Lung microvascular endothelial cell (primary cell): ENCODE measurements at places on chromosomes 16 and 17. TPM values are rescaled to one million over a fixed set of nuclear protein-coding genes. Genes with fewer than 3 reads are reported as not detected.

DNA sequence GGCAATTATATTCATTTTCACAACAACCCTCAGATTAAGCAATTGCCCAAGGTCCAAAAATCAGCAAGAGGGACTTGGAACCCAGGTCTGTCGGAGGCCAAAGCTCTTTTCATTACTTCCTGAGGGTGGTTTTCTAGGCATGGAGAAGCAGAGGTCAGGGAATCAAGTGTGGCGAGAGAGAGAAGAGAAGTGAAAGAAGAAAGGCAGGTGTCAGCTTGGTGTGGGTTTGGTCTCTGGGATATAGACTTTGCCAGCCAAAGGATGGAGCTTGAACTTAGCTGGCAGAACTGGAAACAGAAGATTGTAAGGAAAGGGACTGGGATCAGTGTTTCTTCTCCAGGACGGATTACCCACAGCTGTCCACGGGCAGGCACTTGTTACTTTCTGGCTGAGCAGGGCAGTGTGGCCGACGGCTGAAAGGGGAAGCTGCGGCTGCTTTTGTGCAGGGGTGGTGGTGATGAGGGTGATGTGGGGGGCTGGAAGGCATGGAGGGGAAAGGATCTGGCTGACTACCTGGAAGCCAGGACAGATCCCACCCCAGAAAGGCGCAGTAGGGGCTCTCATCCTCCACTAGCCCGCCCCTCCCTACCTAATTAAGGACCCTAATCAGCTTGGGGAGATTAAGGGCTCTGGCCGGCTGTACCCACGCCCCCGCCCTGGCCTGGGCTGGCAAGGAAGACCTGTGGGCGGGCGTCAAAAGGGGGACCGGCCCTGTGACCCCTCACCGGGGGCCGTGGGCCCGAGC lies at the start of gene GUCY2D:
Gene GUCY2D, plus strand, starts transcription at position 640 of the 745 bp plus-strand sequence. CDS start 433 bp downstream, outside the sequence.
- no peak for DNase-seq

CTRB1 gene
- not detected in 2 replicates for total RNA-seq

DNA sequence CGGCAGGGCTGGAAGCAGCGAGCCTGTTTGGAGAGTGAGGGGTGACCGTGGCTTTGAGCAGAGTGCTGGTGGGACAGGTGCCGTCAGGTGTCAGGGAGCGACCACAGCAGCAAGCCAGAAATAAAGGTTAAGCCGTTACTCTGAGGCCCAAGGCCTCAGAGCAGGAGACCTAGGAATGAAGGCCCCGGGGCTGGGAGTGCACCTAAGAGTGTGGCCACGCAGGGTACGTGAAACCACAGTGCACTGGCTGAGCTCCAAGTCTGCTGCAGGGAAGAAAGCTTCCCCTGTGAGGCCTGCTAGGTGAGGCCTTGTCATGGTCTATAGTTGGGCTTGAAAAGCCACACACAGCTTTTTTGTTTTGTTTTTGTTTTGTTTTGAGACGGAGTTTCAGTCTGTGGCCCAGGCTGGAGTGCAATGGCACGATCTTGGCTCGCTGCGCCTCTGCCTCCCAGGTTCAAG lies 8.7 kb downstream of the CLUAP1 start:
- no peak for DNase-seq

DNA sequence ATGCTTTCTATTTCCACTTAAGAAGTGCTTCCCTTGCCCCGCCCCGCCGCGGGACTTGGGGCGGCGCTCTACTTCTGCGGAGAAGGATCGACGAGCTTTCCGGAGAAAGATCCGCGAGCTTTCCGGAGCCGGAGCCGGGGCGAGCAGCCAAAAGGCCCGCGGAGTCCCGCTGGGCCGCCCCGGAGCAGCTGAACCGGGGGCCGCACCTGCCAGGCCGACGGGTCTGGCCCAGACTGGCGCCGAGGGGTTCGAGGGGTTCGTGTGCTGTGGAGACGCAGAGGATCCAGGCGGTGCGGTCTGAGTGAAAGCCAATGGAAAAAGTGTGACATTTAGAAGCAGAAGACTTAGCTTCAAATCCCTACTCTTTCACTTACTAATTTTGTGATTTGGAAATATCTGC lies 50.8 kb downstream of the TBC1D26 start:
- DNase-seq = no peak

DNA sequence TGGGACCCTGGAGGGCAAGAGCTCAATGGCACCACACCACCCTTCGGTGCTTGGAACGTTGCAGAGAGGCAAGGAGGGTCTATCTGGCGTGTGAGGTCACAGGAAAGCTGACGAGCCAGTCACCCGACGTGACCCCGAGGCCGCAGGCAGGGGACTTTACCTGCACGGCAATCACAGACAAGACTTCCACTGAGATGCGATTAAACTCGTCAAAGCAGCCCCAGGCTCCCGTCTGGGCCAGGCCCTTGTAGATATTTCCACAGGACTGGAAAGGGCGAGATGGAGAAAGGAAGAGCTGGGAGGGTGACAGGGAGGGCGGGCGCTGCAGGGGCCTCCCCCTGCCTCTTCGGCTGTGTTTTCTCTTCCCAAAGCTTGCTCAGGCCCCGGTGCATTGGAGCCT lies 78.3 kb downstream of the DNAH17 start:
- no peak for DNase-seq

GRCh38 chr16:85113913-85114312 lies 1.6 kb upstream of the CIBAR2 start:
- no peak for DNase-seq

DNA sequence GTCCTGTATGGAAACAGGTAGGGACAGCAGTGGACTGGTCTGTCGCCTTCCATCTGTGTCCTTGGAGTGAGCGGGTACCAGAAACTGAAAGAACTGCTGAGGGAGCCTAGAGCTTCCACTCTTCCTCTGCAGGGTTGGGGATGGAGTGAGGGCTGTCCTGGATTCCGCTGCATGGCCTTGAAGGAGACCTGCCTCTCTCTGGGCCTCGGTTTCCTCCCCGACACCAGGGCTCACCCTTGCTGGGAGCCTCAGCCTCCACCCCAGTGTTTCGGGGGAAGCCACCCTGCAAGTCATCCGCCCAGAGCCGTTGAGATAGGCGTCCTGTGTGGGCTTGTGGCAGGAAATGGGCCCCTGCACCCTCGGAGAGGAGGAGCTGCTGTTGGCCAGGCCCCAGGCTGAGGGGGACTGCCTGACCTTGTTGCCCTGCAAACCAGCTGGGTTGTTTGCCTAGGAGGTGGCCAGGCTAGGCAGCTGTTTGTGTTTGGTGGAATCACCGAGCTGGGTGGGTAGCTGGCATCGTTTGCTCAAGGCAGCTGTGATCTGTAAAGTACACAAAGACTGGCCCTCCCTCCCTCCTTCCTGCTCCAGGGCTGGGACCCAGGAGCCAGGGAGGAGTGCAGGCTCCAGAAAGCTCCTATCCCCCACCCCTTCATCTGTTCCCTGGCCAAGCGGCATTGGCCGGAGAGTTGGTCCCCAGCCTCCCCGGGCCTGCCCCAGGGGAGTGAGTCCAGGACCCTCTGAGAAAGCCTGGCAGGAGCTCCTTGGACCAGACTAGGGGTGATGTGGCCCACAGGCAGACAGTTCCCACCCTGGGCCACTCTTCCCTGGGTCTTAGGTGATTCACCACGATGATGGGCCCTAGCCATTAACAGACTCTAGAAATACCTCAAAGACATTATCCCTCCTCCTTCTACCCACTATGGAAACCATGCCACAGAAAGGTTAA lies 1.3 kb downstream of the RAB37 start:
- DNase-seq = no peak

GRCh38 chr16:69564845-69565670 lies 708 bp upstream of the NFAT5 start:
- DNase-seq = peak; percentile 22

GRCh38 chr16:87474566-87474996 lies 18.2 kb downstream of the ZCCHC14 start:
- DNase-seq = no peak

DNA sequence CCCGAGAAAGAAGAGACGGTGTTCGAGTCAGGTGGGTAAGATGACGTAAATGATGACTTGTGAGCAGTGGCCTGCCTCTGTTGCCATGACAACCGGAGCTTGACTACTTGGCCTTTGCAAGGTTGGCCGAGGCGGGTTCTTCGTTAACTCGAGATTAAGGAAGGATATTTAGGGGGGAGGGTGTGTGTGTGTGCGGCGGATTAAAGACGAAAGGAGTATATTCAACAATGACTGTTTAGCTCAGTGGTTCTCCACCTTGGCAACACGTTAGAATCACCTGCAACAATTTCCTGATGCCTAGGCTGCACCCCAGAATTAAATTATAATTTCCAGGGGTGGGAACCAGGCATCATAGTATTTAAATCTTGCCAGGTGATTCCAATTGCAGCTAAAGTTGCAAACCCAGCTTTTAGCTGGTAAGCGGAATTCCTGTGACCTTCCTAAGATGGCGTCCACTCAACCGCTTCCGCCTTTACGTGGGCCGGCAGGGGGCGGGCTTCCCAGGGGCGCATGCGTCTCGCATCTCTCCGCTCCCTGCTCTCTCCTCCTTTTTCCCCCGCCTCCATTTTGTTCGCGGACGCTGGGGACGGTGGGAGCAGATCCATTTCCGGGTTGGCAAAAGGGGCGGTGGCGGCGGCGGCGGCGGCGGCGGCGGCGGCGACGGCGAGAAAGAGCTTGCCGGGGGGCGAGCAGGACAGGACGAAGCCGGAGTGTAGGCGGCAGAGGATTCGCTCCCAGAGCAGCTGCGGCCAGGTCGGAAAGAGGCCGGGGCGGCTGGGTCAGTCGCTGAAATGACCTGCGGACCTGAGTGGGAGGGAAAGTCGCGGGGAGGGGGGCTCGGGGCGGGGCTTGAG lies at the start of gene WIPF2:
Gene WIPF2, plus strand, starts transcription at position 565 of the 854 bp plus-strand sequence. CDS start 37,156 bp downstream, outside the sequence.
- DNase-seq = peak; percentile 96

DNA sequence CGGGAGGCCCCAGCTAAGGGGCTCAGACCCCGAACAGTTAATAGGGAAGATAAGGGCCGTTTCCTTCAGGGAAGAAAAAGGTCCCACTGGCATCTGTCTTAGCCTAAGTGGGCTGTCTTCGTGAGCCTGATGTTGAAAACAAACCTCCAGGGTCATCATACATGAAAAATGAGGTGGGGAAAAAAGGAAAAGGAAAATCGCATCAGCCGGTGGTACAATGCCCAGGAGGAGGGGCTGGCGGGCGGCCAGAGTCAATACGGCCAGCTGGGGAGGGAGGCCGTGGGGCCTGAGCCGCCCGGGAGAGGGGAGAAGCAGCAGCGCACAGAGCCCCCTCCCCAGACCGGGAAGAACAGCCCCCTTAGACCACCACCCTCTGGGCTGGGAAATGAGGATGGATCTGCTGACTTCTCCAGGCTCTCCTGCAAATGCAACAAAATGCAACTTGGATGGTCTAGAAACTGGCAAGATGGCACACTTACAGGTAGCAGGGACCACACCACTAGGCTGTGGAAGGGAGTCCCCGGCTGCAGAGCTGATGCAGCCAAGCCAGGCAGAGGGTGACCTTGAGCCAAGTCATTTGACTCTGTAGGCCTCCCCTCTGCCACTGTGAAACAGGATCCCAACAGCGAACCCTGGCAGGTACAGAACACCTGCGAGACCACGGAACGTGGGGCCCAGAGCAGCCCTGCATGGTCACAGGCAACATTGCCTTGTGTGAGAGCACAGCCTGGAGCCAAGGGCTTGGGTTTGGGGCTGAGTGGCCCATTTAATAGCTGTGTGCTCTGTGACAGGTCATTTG lies 448.5 kb downstream of the SOX9 start:
- DNase-seq = no peak

EMP2 gene
- 11.3 and 32.7 TPM in 2 replicates for total RNA-seq

GRCh38 chr17:72274614-72275013 lies 153.8 kb downstream of the SOX9 start:
- DNase-seq = no peak

DNA sequence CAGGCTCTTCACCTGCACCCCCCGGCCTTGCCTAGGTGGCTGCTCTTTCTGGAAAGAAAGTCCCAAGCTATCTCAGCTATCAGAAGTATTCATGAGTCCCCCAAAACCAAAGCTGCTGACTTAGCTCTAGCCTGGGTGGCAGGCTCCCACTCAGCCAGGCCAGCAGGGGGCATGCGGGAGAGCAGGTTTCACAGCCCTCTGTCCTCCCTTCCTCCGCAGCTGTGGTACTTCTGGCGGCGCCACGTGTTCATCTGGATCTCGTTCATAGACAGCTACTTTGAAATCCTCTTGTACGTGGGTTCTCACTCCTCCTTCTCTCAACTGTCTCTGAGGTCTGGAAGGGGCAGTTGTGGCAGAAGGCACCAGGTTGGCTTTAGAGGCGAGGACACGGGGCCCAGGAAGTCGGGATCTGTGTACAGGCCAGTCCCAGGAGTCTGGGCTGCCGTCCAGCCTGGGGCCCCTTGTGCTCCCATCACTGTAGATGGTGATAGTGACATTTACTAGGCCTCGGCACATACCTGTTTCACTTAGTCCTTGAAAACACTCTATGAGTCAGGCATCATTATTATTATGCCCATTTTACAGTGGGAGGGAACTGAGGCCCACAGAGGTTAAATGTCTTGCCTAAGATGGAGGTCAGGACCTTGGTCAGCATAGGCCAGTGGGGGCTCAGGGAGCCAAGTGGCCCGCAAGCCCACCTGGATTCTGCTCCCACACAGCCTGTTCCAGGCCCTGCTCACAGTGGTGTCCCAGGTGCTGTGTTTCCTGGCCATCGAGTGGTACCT lies 12.9 kb downstream of the TRPV2 start:
- DNase-seq = peak; percentile 63

DNA sequence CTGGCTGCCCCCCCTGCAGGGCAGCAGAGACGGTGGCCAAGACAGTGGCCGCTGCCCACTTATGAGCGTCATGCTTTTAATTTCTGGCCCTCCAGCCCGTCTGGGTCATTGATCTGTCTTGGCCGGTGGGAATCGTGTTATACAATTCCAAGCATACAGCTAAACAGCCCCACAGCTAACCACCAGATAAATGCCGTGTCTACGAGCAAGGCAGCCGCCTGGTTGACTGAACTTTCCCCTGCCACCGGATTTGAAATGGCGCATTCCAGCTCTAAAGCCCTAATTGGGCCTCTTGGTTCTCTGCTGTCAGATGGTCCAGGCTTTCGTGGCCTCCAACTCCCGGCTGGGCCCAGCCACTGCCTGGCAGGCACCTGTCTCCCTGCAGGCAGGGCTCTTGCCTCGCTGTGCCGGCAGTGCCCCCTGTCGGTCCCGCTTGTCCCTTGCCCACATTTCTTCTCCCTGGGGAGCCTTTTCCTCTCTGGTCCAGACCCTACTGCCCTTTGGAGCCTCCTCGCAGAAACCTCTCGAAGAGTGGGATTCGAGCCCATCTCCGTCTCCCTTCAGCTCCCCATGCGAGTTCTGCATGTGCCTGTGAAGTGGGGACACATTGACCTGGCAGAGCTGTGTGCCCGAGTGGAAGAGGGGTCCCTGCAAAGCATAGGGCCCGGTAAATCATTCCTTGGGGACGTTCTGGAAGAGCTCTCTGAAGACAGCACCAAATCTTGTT lies 1.8 kb upstream of the RBFOX3 start:
- DNase-seq = peak; percentile 68
